ENCODE measurements at places on chromosomes 5 and 9. TPM values are rescaled to one million over a fixed set of nuclear protein-coding genes. Genes with fewer than 3 reads are reported as not detected.

GRCh38 chr9:137168573-137168903 is 1.3 kb downstream of the LRRC26 start:
- no peak for DNase-seq

DNA sequence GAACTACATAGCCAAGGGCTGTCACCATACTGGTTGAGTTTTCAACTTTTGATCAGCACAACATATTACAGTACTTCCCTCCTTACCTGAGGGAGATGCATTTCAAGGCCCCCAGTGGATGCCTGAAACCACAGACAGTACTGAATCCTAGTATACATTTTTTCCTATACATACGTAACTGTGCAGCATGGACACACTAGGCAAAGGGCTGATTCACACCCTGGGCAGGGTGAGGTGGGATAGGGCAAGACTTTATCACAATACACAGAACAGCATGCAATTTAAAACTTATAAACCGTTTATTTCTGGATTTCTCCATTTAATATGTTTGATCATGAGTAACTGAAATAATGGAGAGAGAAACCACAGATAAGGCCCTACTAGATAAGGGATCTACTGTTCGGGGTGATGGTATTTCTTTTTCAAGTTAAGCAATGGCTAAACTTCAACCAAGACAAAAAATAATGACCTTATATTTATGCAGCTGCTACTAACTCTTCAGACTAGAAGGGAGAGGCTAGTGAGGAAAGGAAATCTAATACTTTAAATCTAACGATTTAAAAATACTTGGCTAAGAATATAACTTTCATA is 186.9 kb upstream of the GNA14 start:
- DNase-seq: no peak

DNA sequence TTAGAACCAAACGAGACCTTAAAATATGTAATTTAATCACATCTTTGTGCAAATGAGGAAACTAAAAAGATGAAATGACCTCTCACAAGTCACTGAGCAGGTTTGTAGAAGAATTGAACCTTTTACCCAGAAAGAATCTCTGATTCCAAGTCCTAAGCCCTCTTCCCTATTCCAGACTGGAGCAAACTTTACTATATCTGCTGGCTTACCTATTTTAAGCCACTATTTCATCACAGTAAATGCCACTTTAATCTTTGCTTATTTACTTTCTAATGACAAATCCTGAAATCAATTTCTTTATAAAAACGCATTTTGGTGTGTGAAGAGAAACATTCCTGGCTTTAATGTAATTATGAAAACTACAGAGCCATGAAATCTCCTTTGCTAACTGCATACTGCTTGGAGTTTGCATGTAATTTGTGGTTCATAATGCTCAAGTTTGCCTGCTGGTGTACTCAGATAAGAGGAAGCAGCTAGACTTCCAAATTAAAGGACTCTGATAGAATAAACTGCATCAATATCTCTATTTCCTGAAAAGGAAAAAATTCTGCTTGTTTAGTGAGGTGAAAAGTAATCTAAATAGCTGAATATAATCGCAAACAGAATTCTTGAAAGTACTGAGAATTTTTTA is 121.2 kb downstream of the RAB3C start:
- DNase-seq: no peak

DNA sequence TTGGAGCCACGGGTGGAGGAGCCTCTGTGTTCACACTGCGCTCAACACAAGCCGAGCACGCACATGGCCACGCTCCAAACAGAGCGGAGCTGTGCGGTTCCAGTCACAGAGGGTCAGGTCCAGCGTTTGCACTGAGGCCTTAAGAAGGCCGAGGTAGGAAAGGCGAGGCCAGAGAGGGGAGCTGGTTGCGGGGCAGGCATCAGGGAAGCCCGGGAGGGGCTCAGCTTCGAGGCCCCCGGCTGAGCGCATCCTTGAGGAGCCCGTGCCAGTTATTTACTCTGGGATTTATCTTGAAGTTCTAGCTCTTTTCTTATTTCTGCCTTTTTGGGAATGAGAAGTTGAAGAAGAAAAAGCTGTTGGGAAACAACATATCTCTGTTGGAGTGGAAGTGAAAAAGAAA is 140.8 kb downstream of the IRX1 start:
- no peak for DNase-seq

DNA sequence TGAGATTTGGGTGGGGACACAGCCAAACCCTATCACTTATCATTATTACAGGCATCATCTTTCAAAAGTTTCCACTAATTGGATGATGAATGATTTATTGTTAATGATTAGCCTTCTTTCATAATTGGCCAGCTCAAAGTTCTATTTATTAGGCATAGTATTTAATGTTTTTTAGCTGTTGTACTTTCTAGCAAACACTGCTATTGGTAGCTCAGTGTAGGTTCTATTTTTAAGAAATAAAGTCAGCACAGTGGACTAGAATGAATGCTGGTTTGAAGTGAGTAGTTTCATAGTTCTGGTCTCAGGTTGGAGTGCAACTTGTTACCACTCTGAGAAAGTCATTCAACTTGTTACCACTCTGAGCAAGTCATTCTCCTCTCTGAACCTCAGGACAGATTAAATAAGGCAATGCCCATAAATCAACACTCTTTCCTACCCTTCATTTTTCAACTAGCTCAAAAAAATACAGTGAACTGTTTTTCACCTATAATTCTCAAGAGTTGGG is 46.9 kb downstream of the JAKMIP2 start:
- no peak for DNase-seq

DNA sequence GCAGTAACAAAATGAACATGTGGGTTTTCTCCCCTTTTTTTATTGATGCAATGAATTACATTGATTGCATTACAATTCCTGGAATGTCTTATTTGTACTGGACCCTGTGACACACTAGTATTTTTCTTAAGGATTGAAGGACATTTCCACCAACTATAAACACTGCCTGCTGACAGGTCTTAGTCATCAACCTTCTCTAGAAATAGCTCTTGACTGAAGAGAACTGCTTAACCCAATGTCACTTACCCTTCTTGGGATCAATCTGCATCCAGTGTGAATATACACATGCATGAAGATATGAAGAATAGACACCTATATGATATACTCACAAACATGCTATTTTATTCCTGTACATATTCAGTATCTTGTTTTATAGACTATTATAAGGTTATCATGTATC is 130.6 kb downstream of the FBXO38 start:
- no peak for DNase-seq

- DNase-seq: no peak
Measured at GRCh38 chr9:91817493-91818224, 132.4 kb downstream of the ROR2 start.

- no peak for DNase-seq
Measured at GRCh38 chr5:136769093-136769492, 403.7 kb upstream of the TRPC7 start.

GRCh38 chr5:106127341-106127781 is 1543.4 kb downstream of the EFNA5 start:
- peak; percentile 70 for DNase-seq

DNA sequence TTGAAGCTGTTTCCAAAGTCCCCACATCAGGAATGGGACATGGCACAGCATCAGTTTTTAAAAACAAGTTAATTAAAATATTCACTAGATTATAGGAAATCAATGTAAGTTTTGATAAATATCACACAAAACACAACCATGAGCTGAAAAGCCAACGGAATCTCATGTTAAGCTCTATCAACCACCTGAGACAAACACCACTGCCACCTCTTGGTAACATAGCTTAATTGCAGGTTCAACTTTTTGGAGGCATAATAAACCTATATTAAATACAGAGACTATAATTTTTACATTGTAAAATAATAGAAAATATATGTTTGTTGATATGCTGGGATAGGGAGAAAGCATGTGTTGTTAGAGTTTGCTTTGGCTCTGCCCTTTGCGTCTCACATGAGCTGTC is 126.1 kb downstream of the SV2C start:
- no peak for DNase-seq

GRCh38 chr5:101018299-101018698 is 115.2 kb upstream of the ST8SIA4 start:
- no peak for DNase-seq

DNA sequence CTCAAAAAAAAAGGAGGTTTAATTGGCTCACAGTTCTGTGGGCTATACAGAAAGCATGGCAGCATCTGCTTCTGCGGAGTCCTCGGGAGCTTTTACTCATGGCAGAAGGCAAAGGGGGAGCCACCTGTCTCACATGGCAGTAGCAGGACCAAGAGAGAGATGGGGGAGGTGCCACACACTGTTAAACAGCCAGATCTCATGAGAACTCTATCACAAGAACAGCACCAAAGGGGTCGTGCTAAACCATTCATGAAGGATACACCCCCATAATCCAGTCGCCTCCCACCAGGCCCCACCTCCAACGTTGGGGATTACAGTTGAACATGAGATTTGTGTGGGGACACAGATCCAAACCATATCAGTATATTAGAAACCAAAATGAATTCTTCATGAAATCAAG is 28.3 kb upstream of the CXXC5 start:
- no peak for DNase-seq

DNA sequence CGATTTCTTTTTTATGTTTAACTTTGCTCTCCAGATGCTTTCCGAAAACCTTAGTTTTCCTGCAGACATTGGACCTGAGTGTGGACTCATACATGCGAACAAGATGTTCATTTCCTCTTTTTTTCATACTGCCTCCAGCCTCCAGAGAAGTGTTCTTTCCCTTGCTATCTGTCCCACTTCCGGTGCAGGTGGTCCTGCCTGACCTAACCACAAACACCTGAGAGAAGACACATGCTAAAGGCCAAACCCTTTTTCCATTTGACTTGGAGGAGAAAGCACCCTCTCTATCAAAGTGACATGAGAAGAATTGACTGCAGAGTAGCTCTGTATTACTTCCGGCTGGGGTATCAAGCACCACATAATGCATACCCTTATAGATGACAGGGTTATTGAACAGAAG is 334.0 kb downstream of the ARHGEF28 start:
- DNase-seq: no peak

GRCh38 chr5:160291467-160291866 is 20.9 kb downstream of the CCNJL start:
- DNase-seq: no peak

GRCh38 chr5:130452744-130453143 is 548.5 kb downstream of the CHSY3 start:
- no peak for DNase-seq

DNA sequence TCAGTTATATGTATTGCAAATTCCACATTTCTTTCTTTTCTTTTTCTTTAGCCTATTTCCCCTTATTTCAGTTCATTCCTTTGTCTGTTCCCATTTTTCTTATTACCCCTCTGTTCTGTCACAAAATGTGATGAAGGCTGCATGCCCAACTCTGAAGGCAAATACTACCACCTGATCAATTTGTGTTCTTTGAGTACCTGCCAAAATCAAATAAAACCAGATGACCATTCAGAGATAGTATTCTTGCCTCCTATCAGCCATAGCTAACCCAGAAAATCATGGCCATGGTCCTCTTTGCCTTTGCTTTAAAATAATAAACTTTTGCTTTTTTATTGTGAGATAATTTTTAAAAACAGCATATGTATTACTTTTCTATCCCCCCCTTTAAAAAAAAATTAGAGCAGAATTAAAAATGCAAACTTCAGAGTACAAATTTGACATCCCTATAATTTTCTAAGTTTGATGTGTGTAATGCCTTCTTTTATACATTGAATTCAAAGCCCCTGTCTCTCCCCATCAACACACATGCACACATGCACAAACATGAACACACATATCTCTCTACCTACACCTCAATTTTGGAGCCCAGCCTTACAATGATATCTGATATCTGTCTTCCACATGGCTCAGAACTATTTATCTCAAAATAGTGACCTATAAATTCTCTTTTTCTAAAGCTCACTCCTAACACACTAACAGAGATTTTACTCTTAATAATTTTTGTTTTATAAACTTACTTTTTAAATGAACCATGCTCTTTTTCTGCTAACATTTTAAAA is 3.5 kb downstream of the RFESD start:
- DNase-seq: no peak

DNA sequence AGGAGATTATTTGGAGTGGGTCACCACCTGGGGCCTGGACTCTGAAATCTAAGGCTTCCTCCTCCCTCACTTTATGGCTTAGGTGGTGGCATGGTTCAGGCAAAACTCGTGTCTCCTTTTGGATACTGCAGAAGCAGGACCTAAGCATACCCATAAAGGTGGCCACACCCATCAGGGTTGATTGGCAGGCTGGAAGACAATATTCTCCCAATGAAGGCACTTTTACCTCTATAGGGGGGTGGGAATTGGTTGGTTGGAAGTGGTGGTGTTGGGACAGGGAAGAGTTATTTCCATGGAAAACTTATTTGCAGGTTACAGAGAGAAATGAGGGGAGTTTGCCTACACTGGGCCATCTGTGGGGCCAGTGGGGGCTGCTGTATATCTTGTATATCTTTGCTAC is 39.7 kb downstream of the CNOT6 start:
- no peak for DNase-seq

GRCh38 chr5:107468276-107468675 is 202.5 kb downstream of the EFNA5 start:
- no peak for DNase-seq

GRCh38 chr9:6089300-6089699 is 73.9 kb upstream of the RANBP6 start:
- DNase-seq: no peak

GRCh38 chr9:17578911-17579793 is at the start of gene SH3GL2:
Gene SH3GL2, plus strand, starts transcription at chr9:17579066.
- no peak for DNase-seq

DNA sequence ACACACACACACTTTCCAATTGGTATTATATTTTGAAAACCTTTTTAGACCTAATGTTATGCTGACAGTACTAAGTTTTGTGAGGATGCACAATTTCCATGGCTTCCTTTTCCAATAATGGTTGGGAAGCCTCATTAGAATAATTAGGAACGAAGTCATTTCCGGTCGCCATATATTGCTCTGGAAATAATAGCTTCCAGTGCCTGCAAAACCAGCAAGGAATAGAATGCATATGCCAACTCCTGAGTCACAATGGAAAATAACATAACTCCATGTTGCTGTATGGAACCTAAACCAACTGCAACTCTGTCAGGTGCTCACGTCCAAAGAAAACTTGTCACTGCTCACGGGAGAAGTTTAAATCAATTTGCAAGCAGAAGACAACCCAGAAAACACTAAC is 222.0 kb downstream of the EBF1 start:
- no peak for DNase-seq

DNA sequence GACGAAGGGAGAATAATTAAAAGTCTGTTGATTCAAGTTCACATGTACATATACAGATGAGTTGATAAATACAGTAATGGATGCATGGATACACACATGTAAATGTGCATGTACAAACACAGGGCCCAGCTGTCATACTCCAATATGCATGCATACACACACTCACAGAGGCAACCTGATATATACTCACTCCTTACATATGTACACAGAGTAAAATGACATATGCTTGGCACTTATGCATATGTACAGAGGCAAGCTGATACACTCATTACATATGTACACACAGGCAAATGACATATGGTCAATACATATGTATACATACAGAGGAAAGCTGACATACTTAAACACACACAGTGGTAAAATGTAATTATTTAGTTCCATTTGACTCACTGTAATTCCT is 7.2 kb upstream of the TMEFF1 start:
- DNase-seq: no peak

The RUSC2 gene
- 32.0 TPM for total RNA-seq

The EGFLAM gene
- total RNA-seq: 3.8 TPM

The SGCD gene
- 2.3 TPM for total RNA-seq

The AMBP gene
- total RNA-seq: not detected

The BARHL1 gene
- total RNA-seq: not detected

The HAVCR2 gene
- 6.0 TPM for total RNA-seq

The KIF4B gene
- not detected for total RNA-seq

The ZCCHC10 gene
- total RNA-seq: 5.9 TPM

The LCP2 gene
- total RNA-seq: 6.5 TPM

The NOP16 gene
- 12.3 TPM for total RNA-seq

All from lower leg skin (tissue), 4 donors.